ENCODE measurements at places on chromosomes 13 and 19.

DNA sequence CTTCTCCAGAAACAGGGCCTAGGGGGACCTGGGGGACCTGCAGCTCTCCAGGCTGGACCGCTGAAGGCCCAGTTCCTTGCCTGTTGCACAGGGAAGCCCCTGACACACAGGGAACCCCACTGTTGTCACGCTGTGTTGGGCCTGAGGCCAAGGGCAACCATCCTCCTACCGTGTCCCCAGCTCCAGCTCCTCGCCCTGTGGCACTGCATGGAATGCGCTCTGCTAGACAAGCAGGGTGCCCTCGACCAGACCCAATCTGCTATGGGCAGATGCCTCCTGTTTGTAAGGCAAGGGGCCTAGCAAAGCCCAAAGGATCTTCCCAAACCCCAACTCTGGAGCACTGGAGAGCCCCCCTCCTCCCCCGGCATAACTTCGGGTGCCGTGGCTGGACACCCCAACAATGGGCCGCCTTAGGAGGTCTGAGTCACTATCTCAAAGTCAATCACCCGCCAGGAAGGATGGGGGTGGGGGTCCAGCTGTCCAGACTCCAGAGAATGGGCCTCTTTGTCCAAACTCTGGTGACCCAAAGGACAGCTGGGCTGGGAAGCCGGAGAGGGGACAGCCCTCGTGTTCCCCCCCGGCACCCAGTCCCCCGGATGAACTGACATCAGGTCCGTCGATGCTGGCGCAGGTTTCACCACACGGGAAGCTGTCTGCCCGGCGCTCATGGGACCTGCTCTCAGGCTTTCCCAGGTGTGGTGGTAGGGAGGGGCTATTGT, 3.7 kb downstream of the BRSK1 start:
- no peak for DNase-seq

DNA sequence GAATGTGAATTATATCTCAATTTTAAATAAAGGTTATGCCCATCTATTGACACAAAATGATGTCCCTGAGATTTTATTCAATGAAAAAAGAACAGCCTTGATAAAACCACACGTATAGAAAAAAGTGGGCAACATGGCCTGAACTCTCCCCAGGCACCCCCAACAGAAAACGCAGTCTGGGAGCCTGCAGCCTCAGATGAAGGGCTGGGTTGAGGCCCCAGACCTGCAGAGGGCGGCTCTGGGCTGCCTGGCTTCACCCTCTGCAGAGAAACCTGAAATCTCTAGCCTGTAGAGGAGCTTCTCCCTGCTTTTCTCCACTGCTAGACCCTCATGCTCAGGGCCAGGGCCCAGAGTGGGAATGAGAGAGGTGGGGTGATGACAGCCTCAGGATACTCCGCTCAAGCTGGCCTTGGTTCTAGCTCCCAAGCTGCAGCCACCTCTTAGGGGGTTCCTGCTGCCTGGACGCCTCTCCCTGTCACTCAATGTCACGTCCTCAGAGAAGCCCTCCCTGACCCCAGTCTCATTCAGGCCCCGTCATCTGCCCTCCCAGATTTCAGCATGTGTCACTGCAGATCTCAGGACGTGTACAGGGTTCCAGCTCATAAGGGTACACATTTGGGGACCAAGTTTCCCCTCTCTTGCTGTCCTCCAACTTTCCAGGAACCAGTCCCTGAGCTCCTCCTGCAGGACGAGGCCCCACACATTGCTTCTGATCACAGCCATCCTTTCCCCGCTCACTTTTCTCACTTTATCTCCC, 1.8 kb downstream of the MBD3 start:
- DNase-seq = no peak

DNA sequence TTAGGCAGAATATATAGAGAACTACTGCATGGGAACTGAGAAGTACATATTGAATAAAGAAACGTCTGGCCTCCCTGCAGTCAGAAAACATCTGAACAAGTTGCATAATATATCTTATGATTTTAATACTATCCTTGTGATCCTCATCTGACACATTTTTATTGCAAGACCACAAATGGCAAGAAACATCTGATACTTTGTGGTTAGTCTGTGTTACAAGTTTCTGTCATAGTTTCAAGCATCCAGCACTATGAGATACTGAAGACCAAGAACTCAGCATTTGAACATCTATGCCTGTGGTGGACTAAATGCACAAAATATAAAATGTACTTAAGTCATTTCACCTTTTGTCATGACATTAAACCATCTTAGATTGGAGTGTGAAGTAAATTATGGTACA, 1175.8 kb upstream of the MIR17HG start:
- no peak for DNase-seq

DNA sequence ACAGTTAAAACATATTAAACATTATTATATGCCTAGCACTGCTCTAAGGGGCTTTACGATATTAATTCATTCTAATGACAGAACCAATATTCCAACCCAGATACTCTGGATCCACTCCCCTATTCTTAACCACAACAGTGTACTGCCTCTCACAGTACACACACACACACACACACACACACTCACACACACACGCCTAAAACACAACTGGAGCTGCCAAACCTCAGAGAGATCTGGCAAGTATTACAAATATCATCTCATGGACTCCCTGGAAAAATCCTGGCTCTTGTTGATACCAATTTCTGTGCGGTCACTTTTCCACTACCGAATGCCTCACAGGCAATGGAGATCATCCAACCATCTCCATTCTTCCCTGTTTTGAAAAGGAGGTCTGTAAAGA, 1.3 kb downstream of the ZNF780A start:
- DNase-seq = no peak

- peak; percentile 72 for DNase-seq
These were observed 7.0 kb upstream of the TMC4 start for GRCh38 chr19:54179921-54180461.

GRCh38 chr13:51557438-51557837, 26.8 kb upstream of the WDFY2 start:
- no peak for DNase-seq

- no peak for DNase-seq
These were observed 402 bp downstream of the KIR2DL3 start for GRCh38 chr19:54738715-54739114.

DNA sequence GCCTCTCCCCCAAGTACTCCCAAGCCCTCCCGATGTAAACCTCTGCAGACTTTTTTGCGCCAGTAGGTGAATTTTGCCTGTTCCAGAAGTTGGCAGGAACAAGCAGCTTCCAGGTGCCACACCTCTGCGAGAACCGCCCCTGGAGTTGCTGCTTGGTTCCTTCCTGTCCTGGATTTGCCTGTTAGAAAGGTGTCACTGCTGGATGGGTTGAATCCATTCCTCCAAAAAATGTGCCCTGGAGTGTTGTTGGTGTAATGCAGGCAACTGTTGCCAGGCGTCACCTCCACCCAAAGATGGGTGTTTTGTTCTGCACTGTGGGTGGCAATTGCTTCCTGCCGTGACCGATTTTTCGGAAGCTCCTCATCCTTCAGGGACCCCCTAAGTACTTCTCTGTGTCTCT, 5.7 kb downstream of the PGPEP1 start:
- peak; percentile 41 for DNase-seq

DNA sequence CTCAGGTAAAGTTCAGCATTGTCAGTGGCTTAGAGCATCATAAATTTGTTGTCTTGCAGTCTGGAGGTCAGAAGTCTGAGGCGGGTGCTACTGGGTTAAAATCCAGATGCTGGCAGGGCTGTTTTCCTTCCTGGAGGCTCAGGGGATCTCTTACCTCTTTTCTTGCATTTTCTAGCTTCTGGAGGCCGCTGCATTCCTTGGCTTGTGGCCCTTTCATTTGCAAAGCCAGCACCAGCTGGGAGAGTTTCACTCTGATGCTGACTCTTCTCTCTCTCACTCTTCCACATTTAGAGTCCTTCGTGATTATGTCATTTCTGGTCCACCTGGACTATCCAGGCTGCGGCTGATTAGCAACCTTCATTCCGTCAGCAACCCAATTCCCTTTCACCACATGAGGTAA, 38.1 kb upstream of the SLC10A2 start:
- no peak for DNase-seq

DNA sequence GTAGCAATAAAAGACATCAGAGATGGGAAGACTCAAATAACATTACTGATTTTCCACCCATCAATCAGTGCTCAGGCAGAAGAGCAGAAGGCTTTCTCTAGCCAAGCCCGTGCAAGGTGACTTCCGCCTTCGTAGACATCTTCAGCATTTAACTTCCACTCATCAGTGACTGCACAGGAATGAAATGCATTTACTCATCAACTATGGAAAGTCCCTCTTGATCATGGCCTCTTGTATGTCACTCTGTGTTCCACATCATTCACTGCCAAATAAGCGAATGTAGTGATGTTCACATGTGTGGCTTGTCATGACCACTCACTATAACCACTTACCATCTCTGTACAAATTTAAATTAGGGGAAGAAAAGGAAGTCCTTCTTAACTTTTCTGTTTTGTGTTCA, 49.4 kb downstream of the SACS start:
- no peak for DNase-seq

GRCh38 chr13:50760751-50761150, 82.7 kb downstream of the DLEU7 start:
- DNase-seq = no peak

- DNase-seq = peak; percentile 33
These were observed 41.1 kb downstream of the ARHGAP35 start for GRCh38 chr19:46901701-46902401.

GRCh38 chr19:13831537-13832467, 36.6 kb downstream of the ZSWIM4 start:
- DNase-seq = no peak

- peak; percentile 70 for DNase-seq
These were observed 1.4 kb upstream of the PRKD2 start for GRCh38 chr19:46718157-46718933.

DNA sequence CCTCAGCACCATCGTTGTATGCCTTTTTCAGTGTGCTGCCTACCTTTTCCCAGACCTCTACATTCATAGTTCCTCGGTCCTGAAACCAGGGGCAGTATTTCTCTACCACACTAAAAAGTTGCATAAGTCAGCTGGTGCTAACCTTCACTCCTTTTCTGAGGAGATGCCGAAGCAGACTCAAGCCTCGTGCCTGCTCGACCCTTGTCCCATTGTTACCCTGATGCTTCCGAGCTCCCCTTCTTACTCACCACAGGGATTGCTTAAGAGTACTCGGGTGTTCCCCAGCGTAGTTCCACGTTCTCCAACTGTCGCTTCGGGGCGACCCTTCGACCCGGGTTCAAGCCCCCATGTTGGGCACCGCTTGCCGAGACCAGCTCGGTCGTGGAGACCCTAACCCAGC, 19.0 kb upstream of the IL17D start:
- DNase-seq = no peak

Data from stomach (tissue), 19 donors.